H1 (cell line): ENCODE measurements at places on chromosomes 2 and 18. TPM values are rescaled to one million over a fixed set of nuclear protein-coding genes. Genes with fewer than 3 reads are reported as not detected.

- no peak for DNase-seq
These were observed 129.3 kb downstream of the METTL4 start for GRCh38 chr18:2442006-2442405.

DNA sequence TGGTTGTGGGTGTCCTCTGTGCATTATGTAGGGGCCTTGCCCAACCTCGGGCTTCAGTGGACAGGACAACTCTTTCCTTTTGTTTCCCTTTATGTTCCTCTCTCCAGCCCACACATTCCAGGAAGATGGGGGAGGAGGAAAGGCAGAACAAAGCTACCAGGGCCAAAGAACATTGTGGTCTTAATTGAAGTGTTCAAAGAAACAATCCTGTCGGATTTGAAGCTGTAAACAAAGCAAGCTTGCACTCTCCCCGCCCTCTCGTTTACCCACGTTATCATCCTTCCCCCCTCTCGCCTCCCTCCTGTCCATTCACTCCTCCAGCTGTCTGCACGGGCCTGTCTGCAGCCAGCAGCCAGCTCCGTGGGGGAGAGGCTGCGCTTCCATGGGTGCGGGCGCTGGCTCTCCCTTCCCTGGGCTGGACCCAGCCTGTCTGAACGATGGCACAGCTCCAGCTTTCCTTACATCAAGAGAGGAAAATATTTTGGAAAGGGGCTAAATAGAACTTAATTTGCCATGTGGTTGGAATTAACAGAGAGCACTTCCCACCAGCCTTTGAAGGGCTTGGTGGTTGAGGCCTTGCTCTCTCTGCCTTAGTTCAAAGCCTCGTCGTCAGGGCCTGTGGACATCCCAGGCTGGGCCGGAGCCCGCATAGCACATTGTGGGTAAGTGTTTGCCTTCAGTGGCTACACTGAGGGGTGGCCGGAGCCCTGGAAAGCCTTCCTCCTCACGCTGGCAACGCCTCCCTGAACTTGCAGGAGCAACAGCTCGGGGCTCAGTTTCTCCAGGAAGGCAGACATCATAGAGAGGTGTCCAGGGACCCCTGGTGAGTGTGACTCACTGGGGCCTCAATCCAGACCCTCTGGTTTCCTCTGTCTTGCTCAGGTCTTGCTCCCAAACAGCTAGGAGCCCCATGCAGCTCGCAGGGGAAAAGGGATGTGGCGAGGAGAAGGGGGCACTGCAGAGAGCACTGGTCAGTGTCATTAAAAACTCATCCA lies 60.6 kb upstream of the HS6ST1 start:
- DNase-seq = no peak

DNA sequence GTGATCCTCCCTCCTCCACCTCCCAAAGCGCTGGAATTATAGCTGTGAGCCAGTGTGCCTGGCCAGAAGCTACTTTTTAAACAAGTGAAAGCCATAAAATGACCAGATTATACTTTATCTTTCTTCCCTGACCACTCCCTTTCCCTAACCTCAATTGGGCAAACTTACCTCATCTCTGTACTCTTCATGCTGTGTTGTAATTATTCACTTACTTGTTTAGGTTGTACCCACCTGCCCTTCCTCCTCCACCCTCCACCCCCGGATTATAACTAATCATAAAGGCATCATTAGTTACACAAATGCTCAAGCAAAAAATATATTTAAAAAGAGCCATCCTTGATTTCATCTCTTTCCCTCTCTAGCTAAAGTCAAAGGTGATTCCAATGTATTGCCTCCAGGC lies 279.9 kb downstream of the SETBP1 start:
- no peak for DNase-seq

DNA sequence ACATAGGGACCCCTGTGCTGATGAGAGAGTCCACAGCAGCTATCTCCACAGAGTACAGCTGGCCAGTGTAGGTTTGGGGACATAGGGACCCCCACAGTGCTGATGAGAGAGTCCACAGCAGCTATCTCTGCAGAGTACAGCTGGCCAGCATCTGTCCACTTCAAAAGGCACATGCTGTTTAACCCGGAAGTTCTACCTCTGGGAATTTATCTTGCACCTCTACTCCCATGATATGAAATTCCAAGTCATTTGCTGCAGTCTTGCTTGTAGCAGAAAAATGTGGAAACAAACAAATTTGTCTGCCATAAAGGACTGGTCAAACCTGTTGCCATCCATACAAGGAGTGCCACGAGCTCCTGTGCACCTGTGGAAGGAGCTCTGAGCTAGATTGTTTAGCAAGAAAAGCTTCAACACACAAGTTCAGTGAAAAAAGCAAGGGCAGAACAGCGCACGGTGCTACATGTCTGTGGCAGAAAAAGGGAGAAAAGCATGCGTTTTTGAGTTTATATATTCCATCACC lies 33.1 kb downstream of the LRRFIP1 start:
- DNase-seq = no peak

GRCh38 chr2:127194447-127194846 lies 25.7 kb downstream of the CYP27C1 start:
- DNase-seq = no peak

DNA sequence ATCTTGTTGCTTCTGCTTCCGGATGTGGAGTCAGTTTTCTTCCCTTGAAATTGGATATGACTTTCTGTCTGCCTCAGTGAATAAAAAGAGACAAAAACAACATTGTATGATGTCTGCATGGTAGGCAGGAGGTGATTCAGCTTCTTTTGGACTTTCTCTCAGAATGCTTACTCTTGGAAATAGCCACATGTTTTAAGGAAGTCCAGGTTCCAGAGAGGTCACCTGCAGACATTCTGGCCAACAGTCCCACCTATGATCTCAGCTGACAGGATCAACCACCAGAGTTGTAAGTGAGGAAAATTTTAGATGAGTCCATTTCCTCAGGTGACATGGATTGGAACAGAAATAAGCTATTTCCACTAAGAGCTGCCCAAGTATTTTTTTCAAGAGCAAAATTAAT lies 508.7 kb upstream of the FAM98A start:
- no peak for DNase-seq

GRCh38 chr2:2719781-2720180 lies 388.7 kb upstream of the MYT1L start:
- no peak for DNase-seq

- DNase-seq = no peak
These were observed 6.6 kb upstream of the CDH2 start for GRCh38 chr18:28183418-28184078.

DNA sequence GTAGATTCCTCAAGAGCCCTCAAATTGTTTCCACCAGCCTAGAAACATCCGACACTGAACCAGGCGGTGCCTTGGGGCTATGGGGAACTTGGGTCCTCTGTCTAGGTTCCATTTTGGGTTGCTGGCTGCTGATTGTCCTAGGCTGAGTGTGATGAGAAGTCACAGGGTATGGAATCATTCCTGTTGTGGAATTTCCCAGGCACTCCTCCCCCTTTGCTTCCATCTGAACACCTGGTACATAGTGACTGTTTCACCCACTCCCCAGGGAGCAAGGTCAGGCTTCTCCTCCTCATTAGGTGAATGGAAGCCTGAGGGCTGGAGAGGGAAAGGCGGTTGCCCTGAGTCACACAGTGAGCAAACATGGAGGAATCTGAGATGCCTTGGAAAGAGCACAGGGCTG lies 4.5 kb downstream of the KIF3C start:
- no peak for DNase-seq

DNA sequence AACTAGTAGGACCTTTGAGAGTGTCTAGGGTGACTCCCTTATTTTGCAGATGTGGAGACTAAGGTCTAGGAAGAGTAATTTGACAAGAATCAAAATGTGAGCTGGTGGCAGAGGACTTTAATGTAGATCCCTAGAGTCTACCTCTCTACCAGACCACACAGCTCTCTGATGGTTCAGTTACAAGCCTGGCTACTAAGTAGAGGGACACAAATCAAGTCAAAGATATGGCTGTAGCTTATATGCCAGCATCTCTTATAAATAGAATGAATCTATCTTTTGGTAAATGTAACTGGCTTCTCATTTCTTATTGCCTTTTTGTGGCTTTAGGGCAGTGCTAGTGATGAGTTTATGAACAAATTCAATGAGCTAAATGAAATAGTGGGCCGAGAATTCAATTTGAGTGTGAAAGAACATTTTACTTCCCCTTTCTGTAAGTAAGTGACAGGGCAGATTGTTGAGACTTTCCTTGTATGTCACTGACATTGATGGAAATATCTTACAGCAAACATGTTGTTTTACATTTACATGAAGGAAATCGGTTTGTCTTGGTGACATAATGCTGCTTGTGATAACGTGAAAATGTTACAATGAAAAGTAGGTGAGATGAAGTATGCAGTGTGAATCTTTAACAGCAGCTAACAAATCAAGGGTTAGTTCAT lies 28.3 kb downstream of the CSRNP3 start:
- DNase-seq = no peak

- DNase-seq = no peak
These were observed 331.5 kb upstream of the LRP1B start for GRCh38 chr2:142462306-142462705.

DNA sequence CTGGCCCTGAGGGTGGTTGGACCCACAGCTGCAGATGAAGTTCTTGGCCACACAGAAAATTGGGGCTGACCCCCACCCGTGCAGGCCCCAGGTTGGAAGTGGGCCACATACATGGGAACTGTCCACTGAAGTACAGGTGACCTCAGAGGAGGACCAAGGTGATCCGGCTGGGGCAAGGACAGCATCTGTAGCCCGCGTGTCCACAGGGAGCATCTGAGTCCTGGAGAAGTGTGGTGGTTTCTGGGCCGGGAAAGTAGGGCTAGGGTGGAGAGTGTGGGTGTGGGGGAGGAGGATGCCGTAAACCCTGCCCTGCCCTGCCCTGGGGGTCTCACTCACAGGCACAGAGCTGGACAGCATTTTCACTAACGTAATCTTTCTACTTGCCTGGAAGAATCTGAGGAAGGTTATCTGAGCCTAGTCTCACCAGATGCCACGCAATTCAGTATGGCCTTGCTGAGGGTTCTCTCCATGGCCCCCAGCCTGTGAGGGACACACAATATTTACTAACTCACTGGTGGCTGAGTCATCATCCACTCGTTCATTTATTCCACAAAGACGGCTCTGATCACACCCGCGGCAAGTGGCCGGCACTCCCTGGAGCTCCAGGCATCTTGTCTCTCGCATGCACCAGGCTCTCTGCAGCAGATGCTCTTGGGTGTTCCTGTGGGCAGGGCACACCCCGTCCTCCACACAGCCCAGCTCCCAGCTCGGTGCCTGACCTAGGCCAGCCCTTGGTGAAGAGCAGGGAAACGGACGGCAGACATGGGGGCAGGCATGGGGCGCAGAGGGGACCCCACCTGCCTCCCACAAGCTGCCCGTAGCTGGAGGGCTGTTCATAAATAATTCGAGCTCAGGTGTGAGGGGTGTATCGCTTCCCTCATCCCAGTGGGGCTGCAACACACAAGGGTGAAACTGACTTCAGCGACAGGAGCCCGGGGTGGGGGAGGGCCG lies 51.2 kb downstream of the INHBB start:
- DNase-seq = no peak

DNA sequence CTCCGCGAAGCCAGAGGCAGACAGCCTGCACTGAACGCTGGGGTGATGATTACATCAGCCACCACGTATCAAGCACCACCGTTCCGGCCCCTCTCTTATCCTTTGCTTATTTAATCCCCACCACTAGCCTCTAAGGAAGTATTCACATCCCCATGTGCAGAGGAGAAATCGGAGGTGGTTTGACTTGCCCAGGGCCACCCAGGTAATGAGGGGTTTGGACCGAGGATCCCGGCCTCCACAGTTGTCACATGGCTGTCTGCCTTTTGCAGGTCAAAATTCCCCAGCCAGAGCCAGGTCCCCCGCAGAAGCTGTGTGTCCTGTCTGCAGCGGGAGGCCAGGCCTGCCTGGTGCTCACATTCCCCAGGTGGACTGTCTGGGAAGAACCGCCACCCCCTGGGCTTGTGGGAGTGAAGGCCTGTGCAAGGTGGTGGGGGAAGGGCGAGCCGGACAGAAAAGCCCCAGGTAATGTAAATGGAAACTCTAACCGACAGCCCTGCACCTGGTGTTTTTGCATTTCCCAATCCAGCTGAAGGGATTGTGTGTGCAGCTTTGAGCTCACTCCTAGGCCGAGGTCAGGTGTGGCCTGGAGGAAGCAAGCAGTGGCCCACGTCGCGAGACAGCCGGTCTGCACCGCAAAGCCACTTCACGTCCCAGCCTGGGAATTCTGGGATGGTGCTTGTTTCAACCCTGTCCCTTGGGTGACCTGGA lies 108.5 kb upstream of the ID2 start:
- peak; percentile 51 for DNase-seq

GRCh38 chr2:136131961-136132824 lies 14.2 kb upstream of the CXCR4 start:
- no peak for DNase-seq

DNA sequence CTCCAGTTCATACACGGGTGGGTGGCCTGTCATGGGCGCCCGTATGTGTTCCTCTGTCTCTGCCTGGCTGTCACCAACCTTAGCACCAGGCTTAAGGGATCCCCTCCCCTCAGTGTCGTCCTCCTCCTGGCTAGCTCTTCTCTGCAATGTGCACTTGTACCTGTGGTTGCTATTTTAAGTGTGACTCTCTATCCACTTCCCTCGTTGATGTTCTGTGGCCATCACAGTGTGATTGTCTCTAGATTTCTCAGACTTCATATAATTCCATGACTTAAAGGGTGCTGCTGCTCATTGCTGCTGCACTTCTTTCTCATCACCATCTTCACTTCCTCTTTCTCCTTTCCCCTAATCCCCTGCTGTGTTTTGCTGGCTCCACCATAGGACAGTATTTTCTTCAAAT lies 143.4 kb downstream of the EML6 start:
- no peak for DNase-seq

DNA sequence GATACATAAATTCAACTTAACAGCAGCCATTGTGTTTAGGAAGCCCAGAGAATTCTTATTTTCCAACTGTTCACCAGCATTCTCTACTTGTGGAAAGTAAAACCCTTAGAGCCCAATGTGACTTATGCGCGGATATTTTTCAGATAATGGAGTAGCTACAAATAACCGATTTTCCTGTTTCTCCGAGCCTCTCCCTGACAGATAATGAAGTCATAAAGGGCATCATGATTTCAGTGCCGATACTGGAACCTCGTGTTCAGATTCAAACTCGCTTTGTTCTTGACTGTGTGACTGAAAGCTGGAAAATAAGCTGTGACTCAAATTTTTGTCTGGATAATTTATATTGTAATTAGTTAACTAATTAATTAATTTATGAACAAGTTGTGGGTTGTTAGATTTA lies 228.2 kb downstream of the VAPA start:
- DNase-seq = no peak

- DNase-seq = peak; percentile 75
These were observed 486 bp upstream of the GPR39 start for GRCh38 chr2:132415915-132416722.

- DNase-seq = peak; percentile 69
These were observed 549.0 kb upstream of the VRK2 start for GRCh38 chr2:57497489-57498096.

GRCh38 chr2:57575700-57576268 lies 470.8 kb upstream of the VRK2 start:
- DNase-seq = no peak

Gene DUSP19
- 2.1 and 2.3 TPM in 2 replicates for total RNA-seq

Gene RIT2
- 2.5 and 3.2 TPM in 2 replicates for total RNA-seq

Gene KLHL14
- total RNA-seq = 1.2 and 1.3 TPM in 2 replicates

Gene BCL11A
- total RNA-seq = 59.3 and 61.3 TPM in 2 replicates

Gene MAP3K19
- total RNA-seq = not detected in 2 replicates

Gene PLCL1
- not detected in 2 replicates for total RNA-seq

Gene REEP1
- total RNA-seq = 1.5 TPM in 2 replicates

Gene TNS1
- 4.8 and 5.1 TPM in 2 replicates for total RNA-seq

Gene CYP27A1
- total RNA-seq = 3.9 and 5.4 TPM in 2 replicates

Gene KLHL29
- total RNA-seq = 4.3 and 4.7 TPM in 2 replicates

Gene ALPI
- total RNA-seq = not detected in 2 replicates

Gene KANSL3
- 31.4 and 32.6 TPM in 2 replicates for total RNA-seq

Gene TOGARAM2
- 0.59 and 1.4 TPM in 2 replicates for total RNA-seq

Gene CIB4
- total RNA-seq = not detected in 2 replicates

Gene CDC42EP3
- total RNA-seq = 24.7 and 25.2 TPM in 2 replicates

Gene DOK6
- 0.50 and 0.75 TPM in 2 replicates for total RNA-seq

Gene ERBB4
- total RNA-seq = 0.34 and 0.69 TPM in 2 replicates
